ENCODE measurements at places on chromosomes 6 and 20.

GRCh38 chr6:7148100-7148822 is 40.5 kb downstream of the RREB1 start:
- no peak for DNase-seq

DNA sequence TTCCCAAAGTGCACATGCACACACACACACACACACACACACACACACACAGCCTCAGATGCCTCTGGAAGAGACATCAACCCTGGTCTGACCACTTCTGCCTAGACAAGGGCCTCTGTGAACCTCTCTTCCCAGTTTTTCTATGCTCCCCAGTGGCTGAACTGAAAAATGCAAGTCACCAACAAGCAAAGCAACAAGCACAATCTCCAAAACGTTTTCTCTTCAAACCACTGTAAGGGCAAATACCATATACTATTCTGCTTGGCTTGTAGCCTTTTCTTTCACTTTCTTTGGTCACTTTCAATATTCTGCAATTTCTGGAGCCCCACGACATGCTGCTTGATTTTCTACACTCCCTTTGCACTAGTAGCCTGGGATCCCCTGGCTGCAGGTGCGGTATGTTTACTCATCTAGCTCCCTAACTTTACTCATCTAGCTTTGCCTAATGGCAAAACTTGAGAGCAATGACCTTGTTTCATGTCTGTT is 121.4 kb upstream of the DST start:
- no peak for DNase-seq

DNA sequence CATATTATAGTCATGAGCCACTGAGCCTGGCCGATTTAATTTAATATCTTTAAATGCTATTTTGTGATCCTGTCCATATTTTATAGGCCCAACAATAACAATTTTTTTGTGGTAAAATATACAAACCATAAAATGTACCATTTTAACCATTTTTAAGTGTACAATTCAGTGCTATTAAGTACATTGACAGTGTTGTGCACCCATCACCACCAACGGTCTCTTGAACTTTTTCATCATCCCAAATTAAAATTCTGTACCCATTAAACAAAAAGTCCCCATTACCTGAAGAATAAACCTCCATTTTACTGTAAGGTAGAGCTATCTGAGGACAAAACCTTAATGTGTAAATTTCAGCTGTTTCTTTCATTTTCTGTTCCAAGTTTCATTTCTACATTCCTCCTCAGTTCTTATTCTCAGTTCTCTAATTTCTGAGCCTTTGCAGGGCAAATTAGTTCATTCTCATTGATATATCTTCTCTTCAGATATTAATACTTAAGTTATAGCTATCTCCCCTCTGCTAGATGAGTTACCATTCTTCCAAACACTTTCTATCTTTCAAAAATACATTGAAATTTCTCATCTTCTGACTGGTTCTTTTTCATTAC is 10.3 kb downstream of the MTO1 start:
- DNase-seq, result no peak

- no peak for DNase-seq
Measured at GRCh38 chr20:37265152-37265551, 3.5 kb upstream of the GHRH start.

DNA sequence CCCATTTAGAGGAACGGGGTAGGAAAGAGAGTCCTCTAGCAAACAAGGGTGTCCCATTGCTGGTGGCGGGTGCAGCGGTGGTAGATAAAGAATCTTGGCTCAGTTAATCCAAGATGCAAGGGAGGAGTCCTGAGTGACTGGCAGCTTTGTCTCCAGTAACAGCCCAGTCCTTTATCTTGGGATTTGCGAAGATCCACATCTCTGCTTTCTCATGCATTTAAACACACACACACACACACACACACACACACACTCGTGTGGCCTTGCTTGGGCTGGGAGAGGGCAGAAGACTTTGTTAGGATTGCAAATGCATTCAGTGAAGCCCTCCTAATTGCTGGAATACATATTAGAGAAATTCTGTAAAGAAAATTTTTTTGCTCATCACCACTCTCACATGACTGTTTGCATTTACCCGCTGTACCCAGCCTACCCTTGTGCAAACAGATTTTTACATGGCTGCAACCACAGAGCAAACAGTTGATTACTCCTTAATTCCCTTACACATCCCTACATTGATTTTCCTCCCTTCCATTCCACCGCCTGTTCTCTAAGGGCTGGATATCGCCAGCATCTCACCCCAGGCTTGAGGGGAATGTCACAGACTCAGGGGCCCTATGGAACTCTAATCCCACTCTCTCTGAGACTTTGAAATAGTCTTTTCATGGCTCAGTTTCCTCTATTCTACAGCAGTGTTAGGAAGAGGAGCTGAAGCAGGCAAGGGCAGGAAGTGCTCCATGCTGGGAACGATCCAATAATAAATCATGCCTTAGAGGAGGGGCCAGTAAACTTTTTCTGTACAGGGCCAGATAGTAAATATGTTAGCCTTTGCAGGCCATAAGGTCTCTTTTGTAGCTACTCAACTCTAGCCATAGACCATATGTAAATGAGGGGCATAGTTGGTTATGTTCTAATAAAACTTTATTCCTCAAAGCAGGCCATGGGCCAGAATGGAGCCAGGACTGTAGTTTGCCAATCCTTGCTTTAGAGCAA is 3.5 kb downstream of the C6orf132 start:
- DNase-seq, result no peak

DNA sequence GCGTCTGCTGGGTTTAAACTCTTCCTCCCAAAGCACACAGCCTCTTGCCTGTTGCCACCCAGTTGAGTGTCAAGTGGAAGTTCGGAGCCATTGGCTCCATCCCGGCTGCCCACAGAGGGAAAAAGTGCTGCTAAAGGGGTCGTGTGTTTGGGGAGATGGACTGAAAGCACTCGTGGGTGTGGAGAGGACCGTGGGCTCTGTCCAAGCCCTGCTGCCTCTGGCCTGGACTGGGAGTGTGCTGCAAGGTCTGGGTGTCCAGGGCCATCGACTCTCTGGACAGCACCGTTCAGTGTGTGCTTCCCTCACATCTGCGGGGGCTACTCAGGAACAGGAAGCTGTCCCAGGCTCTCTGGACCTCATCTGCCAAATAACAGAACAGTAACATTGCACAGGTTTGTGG is 269.3 kb downstream of the DLL1 start:
- DNase-seq, result no peak

- no peak for DNase-seq
Measured at GRCh38 chr6:120908767-120909166, 425.5 kb downstream of the TBC1D32 start.

DNA sequence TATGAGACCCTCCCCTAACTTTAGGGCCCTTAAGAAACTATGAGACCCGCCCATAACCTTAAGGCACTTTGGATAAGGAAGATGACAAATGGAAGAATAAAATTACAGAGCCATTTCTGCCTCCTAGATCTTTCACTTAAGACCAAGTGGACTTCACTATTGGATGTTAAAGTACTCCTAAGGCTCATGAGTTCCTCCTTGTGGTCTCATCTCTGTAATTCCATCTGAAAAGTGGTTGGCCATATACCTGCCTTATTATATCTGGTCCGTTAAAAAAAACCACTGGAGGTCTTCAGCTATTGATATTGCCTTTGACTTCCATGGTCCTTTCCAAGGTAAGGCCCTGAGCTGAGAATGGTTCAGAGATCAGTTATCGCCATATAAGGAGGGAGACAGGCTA is 310.3 kb downstream of the EYA4 start:
- no peak for DNase-seq

- DNase-seq, result no peak
Measured at GRCh38 chr6:16700202-16700915, 60.9 kb downstream of the ATXN1 start.

- no peak for DNase-seq
Measured at GRCh38 chr6:88349511-88349910, 183.4 kb upstream of the CNR1 start.

- no peak for DNase-seq
Measured at GRCh38 chr20:38151455-38151854, 13.6 kb downstream of the TGM2 start.

- no peak for DNase-seq
Measured at GRCh38 chr6:165695722-165696515, 32.9 kb upstream of the PDE10A start.

DNA sequence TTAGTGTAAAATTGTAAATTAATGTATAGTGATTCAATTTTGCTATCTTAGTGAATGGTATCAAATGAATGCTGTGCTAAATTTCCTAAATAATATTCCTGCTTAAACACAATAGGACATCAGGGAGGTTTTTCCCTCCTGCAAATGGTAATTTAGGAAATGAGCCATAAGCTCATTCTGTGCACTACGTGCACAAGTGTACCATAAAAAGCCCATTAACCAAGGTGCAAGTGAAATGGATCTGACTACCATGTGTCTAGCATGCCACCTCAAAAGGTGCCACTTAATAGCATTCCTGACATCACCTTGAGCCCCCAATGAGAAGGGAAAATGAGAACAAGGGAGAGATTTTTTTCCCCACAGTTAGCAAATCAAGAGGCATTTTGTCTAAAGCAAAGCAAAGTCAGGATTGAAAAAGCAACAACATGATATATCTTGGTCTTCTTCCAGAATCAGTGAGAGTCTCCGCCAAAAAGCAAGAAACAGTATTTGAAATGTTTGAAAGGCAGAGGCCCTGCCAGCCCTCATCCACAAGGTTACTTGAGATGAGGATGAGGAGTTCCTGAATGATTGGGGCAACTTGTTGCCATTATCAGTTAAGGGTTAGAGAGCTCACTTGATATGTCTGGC is 334.2 kb upstream of the RSPO3 start:
- no peak for DNase-seq

DNA sequence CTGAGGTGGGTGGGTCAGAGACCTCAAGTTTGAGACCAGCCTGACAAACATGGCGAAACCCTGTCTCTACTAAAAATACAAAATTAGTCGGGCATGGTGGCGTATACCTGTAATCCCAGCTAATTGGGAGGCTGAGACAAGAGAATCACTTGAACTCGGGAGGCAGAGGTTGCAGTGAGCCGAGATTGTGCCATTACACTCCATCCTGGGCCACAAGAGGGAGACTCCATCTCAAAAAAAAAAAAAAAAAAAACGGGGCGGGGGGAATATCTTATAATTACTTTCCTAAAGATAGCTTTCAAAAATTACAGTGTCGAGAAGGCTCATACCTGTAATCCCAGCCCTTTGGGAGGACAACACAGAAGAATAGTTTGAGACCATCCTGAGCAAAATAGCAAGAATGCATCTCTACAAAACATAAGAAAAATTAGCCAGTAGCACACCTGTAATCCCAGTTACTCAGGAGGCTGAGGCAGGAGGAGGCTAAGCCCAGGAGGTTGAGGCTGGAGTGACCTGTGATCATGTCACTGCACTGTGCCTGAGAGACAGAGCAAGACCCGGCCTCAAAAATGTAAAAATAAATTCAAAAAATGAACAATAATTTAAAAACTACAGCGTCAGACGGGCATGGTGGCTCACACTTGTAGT is 25.8 kb downstream of the CBFA2T2 start:
- no peak for DNase-seq

- no peak for DNase-seq
Measured at GRCh38 chr20:45055056-45055455, 45.9 kb downstream of the KCNS1 start.

DNA sequence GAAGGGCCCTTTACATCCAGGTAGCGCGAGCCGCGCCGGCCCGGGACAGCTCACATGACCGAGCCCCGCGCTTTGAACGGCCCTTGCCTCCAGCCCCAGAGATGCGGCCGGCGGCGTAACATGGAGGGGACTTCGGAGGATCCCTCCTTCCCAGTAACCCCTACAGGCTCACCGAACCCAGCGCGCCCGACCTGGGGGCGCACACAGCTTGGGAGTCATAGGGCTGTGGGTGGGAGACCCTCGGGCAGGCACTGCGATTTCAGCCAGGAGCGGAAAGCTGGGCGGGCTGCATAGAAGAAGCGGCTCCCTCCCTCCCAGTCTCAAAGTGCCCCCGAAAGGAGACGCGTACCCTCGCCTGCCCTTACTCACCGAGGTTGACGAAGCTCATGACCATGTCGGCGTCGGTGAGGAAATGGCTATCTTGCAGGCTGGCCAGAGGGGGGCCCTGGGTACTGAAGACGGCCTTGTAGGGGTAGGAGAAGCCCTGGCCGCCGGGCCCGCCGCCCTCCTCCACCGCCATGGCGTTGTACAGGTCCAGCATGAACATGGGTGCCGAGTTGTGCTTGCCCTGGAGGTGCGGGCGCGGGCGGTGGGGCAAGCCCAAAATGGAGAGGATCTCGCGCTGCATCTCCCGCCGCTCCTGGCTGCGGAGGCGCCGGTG is 975 bp downstream of the BMP7 start:
- DNase-seq, result no peak

GRCh38 chr20:7744411-7744810 is 195.8 kb downstream of the HAO1 start:
- DNase-seq, result no peak

All from NCI-H748 treated with DMSO at 0.1 percent for 48 hours (cell line).